Kidney capillary endothelial cell (primary cell): ENCODE measurements at places on chromosomes 1 and 21.

DNA sequence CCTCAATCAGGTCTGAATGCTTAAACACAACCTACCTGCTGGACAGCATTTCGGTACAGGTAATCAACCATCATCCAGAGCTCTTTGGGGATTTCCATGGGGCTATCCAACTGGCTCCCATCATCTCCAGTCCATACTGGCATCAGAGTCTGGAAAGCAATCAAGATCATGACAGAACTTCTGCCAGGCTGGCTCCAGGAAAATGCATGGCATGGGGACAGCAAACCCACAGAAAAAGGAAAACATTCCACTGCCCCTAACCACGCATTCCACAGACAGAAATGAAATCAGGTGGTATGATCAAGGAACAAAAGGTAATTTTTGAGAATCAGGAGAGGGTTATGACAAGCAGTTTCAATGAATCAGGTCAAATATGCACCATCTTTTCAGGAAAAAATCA, 9.1 kb upstream of the MTF1 start:
- DNase-seq: no peak

DNA sequence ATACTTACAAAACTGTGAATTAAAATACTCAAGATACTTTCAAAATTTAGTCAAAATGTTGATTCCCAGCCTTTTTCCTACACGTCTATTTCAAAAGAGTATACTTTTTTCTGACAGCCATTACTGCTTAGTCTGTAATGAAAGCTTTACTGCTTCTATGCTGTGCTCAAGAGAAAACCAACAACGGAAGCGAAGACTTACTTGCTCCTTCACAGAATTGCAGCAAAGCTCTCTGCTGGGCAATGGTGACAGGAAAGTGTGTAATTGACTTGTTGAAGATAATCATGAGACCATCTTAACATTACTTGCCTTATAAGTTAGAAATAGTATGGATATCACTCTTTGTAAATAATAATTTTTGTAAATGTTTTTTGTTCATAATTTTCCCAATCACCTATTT, 1.7 kb upstream of the DYNLT5 start:
- DNase-seq: no peak

- DNase-seq: no peak
Observed at GRCh38 chr1:46554597-46555381, 3.3 kb upstream of the KNCN start.

GRCh38 chr1:197620714-197621163, 154.5 kb downstream of the DENND1B start:
- DNase-seq: no peak

GRCh38 chr1:162720996-162721395, 69.5 kb upstream of the HSD17B7 start:
- no peak for DNase-seq

DNA sequence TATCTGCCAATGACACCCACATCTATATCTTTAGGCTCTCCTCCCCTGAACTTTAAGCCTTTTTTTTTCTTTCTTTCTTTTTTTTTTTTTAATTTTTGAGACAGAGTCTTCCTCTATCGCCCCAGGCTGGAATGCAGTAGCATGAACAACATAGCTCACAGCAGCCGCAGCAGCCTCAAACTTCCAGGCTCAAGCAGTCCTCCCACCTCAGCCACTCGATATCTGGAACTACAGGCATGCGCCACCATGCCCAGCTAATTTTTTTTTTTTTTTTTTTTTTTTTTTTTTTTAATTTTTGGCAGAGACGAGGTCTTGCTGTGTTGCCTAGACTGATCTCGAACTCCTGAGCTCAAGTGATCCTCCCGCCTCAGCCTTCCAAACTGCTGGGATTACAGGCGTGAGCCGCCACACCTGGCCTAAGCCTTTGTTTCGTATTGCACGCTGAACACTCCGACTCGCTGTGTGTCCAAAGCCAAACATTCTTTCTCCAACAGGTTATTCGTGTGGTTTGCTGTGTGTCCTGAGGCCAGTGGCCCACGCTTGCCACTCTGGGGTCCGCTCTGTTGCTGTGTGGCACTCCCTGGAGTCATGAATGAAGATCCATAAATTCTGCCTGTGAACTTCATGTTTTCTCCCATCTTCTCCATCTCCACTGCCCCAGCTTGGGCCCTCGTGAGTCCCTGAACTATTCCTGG, 119.4 kb downstream of the CAMTA1 start:
- DNase-seq: no peak
